ENCODE measurements at places on chromosomes 4 and X.

DNA sequence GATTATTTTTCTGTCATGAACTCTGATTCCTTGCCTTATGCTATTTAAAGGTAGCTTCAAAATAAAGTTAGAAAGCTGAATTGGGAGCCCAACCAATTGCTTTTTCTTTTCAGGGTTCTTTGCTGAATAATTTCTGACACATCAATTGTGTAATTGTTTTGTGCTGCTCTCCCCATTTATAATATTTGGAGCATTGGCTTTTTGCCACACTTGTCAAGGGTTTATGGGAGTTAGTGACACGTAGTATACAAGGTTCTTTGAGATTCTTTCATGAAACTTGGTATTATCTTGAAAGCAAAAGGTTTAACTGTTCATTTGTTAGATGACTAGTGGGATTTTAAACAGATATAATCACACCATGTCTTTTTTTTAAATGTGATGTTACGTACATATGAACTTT lies 80.9 kb downstream of the POLA1 start:
- DNase-seq = no peak

GRCh38 chr4:1026115-1026514 lies 14.7 kb downstream of the FGFRL1 start:
- DNase-seq = no peak

DNA sequence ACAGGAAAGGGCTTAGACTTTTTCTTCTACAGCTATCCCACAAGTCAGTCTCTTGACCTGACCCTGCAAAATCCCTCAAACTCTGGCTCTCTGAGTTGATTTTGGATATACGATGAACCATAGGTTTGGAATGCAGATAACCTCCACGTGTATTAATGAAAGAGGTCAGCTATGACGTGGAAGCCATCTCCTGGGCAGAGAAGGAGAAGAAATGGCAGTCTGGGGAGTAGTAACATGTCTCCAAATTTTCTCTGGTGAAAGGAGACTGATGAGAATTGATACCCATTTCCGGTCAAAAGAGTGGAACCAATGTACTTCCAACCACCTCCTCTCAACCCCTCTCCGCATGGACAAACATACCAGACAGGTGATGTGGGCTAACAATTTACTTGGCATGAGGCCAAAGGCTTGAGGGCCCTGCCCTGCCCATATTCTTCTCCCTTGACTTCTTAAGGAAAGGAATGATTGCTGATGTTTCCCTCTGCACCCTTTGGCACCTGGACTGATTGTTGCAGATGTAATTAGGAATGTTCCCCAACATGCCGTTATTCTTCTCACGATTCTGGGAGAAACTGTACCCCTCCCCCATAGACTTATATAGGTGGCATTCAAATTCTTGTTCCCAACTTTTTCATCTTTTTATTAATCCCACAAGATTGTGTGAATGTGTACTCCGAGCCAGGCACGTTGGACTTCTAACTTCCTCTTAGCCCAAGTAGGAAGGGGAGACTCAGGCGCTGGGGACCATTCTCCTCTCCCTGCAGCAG lies 580 bp upstream of the PLS3 start:
- no peak for DNase-seq

- DNase-seq = no peak
These were observed 231.9 kb downstream of the STPG2 start for GRCh38 chr4:97911236-97911906.

DNA sequence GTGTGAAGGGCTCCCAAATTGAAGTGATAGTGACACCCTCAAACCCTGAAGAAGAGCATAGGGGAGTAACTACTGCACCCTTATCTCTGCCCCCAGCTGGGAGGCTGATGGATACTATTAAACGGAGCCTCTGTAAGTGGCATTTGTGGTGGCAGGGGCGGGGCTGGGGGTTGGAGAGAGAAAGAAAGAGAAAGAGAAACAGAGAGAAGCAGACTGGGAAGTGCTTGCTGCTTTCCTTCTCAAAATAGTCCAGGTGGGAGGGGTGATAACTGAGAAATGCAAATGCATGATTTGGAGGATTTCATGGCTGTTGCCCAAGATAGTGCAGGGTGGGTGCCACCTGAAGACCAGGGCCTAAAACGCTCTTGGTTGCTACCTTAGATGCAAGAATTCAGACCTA lies 253.5 kb upstream of the GATB start:
- no peak for DNase-seq

DNA sequence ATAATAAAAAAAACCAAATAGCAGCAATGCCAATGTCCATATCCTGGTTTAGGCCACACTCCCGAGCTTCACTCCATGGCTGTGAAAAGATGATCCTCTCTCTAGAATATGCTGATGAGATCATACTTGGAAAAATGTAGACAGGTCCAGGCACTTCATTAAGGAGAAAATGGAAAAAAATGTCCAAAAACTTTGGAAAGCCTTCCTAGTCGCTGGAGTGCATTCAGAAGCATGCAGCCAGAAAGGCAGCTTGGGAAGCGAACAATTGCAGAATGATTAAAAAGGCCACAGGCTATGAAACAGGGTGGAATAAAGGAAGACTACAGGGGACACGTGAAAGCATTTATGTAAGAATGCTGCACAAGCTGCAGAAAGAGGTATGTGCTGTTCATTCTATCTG lies 165.6 kb upstream of the HCCS start:
- DNase-seq = no peak

DNA sequence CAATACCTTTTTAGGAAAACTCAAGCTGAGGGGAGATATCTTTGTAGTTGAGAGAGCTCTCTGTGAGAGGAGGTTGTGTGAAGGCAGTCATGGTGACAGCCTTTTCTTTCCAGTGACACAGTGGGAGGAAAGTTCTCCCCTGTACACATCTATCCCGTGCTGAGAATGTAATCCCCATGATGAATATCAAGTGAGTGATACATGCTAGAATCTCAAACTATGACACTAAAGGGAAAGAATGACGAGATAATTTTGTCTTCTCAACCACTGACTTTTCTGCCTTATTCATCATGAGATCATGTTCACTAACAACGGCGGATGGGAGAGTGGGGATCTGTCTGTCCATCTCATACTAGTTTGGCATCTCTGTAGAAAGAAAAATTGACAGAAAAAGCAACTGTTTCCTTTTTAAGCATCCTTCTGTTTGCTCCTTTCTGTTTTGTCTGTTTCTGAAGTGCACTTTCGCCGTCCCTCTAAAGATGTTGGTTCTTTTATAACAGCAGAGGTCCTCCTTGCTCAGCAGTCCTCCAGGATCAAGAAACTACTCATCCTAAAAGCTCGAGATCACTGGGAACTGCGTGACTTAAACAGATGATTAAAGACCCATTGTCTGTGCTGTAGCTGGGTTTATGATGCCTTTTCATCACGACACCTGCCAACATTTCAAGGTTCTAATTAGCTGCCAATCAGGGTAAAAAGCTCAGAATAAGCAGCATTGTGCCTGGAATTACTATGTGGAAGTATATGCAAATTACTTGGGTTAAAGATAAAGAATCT lies 137.6 kb downstream of the DCK start:
- DNase-seq = no peak

DNA sequence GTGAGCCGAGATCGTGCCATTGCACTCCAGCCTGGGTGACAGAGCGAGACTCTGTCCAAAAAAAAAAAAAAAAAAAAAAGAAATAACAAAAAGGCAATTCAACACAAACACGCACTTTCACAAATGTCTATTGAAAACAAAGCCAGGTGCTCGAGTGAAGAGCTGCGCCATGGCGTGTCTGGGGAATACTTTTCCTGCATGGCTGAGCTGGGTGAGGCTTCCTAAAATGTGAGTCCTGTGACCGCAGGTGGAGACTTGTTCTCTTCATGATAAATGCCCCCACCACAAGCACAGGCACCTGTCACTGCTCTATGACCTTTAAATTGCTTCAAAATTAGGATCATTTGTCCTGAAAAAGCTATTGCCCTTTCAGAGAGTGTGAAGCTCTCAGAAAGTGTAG lies 4.0 kb upstream of the ABLIM2 start:
- no peak for DNase-seq

GRCh38 chr4:10582059-10582686 lies 102.4 kb downstream of the CLNK start:
- DNase-seq = no peak

GRCh38 chr4:3303565-3303824 lies 10.7 kb downstream of the RGS12 start:
- no peak for DNase-seq

GRCh38 chrX:10157543-10157942 lies 768 bp downstream of the CLCN4 start:
- no peak for DNase-seq

GRCh38 chr4:8817813-8818062 lies 53.9 kb downstream of the HMX1 start:
- DNase-seq = no peak

DNA sequence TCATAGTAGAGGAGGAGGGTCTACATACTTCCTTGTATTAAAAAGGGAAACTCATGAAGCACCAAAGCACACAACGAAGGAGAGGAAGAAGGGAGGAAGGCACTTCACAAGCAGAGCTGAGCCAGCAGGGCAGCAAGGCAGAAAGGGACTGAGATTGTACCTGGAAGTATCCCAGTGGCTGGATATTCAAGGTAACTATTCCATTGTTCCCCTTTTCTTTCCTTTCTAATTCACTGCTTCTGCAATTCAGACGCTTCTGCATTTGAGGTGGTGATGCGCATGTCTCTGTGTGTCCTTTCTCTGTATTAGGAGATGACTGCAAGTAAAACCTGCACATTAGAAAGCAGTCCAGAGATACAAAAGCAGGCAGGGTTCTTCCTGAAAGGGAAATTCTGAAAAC lies 54.9 kb downstream of the UBQLN2 start:
- no peak for DNase-seq

- no peak for DNase-seq
These were observed 3.6 kb downstream of the MID1IP1 start for GRCh38 chrX:38804682-38805431.

DNA sequence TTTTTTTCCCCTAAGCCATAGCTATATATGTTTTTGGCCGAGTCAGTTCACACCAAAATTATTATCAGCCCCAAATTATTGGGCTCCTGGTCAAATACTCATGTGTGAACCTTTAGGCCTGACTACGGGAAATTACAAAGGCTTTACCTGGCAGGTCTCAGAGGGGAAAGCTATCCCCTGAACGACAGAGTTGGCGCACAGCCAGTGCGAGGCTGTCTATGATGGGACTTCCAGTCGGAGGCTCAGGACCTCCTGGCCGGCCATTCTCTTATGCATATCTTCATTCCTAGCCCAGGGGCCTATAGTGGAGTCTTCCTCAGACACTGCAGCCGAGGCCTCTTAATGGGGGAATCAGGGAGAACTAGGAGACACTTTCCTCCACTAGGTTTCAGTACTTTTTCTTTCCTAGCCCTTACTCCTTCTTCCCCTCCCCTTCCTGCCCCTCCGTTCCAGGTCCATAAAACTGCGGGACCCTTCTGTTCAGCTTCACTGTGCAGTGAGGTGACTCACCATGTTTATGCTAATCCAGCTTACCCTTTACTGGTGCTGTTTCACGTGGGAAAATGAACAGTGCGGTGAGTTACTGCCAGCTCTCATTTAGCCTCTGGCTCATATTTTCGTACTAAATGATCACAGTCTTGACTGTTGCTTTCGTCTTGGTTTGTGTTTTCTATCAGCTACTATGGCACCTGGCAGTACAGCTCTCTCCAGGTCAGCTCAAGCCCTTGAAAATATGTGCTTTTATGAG lies 533.9 kb downstream of the FSTL5 start:
- no peak for DNase-seq

DNA sequence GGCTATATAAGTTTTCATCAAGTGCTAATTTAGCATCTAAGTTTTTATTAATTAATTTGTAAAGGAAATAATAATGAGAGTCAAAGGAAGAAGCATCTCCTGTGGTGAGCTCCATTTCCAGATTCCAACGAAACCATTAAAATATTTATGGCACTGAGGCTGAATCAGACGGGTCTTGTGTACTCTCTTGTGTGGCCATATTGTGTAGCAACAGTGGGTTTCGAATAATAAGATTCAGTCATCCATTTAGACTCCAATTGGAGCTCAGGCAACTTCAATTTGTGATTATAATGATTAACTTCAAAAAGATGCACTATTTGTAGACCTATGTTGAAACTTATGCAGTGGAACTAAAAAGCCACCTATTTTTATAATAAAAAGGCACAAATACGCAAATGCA lies 82.4 kb downstream of the SNCA start:
- DNase-seq = no peak

DNA sequence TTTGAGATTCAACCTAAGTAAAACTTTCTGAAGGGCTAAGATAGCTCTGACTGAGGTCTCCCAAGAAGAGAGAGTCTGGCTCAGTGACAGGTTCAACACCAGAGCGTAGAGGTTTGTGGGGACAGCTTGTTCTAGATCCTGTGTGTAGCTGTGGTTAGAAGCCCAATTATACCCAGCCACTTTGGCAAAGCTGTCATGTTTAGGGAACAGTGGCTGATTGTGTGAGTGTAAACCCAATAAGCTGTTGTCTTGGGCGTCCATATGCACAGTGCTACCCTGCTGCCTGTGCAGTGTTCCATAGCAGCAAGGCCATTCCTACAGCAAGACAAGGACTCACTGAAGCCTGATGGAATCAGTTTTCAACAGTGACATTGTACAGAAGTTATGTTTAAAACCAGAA lies 11.2 kb upstream of the SCRG1 start:
- no peak for DNase-seq

DNA sequence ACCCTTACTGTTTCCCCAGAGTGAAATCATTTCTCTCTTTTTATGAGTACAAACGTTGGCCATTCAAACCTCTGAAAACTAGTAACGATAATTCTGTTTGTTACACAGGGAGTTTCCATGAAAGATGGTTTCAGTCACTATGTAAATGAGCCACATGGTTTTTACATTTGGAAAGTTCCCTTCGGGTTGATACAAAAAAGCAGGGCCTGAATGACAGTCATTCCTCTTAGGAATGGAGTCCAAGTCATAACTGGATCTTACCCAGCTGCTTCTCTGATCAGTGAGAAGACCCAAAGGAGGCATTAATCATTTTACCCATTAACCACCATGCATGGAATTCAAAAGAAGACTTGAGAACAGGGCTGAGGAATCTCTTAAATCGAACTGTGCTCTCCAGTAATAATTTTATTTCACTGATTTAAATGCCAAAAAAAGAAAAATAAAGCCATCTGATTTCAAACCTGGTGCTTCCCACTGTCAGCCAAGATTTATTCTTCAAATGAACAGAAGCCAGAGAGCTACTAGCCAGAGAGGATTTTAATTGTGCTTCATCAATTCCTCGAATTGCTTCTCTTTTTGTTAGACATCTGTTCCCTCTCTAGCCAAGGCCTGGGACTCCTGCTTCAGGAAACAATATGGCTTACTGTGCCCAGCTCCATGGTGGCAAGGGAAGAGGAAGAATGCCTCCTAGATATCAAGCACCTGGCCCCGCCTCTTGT lies 3.2 kb downstream of the SOWAHB start:
- DNase-seq = no peak

DNA sequence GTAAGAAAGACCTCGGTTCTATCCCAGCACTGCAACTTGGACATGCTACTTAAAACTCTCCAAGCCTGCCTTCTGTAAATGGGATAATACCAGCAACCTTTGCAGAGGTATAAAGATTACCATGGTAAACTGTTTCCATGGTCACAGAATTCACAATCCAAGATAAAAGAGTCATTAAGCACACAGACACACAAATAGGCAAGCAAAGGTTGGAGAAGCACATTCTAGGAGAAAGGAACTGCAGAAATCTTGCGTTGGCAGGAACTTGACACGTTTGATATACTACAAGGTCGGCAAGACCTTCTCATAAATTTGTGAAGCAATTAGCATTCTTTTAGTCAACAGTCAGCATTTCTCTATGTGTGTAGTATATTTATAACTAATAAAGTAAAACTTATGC lies 12.3 kb upstream of the CHRNA9 start:
- DNase-seq = no peak
